ENCODE measurements at places on chromosomes 12 and 14.

- peak; percentile 52 for DNase-seq
Measured at GRCh38 chr14:68544081-68544892, 248.6 kb downstream of the ZFP36L1 start.

- no peak for DNase-seq
Measured at GRCh38 chr12:1226951-1227350, 235.9 kb downstream of the ERC1 start.

DNA sequence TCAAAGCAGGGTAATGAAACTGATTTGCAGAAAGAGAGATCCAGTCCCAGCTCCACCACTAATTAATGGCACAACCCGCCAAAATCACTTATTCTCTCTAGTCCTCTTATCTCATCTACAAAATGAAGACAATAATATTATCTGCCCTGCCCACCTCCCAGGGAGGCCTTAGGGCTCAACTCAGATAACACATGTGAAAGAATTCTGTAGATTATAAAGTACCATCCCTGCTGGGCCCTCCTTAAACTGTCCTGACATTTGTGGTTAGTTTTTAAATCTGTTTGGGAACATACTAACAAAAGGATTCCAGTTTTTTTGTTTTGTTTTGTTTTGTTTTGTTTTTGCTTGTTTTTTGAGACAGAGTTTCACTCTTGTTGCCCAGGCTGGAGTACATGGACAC, 7.3 kb downstream of the POMT2 start:
- no peak for DNase-seq

- no peak for DNase-seq
Measured at GRCh38 chr12:98354520-98355035, 160.8 kb upstream of the TMPO start.

GRCh38 chr12:131135311-131135785, 181.6 kb downstream of the ADGRD1 start:
- DNase-seq, result no peak

DNA sequence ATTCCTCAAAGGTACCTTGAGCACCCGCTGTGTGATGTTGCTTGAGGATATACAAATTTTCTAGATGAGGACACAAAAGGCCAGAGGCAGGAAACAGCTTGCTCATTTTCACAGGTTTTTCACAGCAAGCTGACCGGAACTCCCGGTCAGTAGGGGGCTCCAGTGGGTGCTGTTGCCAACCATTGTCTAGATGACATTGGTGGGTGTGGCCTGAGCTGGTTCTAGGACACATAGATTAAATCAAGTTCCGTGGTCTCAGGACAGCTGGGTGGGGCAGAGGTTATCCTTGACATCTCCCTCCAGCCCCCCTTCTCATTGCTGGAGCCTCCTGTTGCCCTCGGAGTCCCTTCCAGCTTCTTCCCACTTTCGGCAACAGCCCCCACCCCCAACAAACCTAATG, 153.6 kb upstream of the FKBP4 start:
- DNase-seq, result no peak

DNA sequence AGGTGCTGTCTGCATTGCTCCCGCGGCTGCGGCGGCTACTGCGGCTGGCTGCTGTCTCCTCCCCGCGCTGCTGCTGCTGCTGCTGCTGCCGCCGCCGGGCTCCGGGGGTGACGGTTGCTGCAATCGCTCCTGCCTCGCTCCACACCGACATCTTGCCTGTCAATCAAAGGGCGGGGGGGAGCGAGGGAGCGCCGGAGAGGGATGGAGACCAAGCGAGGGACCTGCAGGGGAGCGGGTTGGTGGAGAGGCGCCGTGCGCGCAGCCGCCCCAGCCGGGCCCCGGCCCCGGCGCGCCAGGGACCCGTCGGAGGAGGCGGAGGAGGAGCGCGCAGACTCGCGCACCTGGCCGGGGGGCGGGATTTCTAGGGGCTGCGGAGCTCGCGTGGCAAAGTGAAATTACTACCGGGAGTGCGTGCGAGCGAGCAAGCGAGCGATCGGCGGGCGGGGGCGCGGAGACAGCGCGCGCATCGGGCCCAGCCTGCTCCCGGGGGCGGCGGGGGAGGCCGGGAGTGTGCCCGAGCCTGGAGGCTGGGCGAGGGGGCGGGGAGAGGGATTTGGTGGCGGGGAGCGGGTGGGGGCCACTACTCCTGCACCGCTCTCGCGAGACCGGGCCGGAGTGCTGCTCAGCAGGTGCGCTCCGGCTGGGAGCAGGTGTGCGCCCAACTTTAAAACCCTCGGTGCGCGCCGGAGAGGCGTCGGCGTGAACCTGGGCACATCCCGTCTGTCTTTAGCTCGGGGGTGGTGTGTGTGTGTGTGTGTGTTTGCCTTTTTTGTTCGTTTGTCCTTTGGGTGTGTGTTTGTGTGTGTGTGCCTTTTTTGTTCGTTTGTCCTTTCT, at the start of gene KSR2:
TSS of gene KSR2 (minus strand) at position 165 of the 834 bp plus-strand sequence. CDS start 735 bp downstream, outside the sequence.
- DNase-seq, result no peak

DNA sequence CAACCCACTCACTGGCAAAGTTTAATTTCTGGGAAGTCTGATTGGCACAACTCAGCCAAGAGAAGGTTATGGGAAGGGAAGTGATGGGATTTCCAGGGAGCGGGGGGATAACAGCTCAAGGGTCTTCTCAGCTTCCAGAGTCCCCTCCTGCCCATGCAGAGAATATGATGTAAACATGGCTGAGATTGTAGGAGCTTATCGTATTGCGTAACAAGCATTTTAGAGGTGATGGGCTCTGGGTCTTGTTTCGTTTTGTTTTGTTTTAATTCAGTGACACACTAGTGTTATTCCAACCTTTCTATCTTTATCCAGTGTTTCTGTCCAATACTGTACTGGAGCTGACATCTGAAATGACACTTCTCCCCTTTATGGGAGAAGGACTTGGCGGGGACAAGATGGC, 762.1 kb upstream of the TMEM132C start:
- no peak for DNase-seq

GRCh38 chr12:24398605-24399004, 449.1 kb upstream of the SOX5 start:
- no peak for DNase-seq

DNA sequence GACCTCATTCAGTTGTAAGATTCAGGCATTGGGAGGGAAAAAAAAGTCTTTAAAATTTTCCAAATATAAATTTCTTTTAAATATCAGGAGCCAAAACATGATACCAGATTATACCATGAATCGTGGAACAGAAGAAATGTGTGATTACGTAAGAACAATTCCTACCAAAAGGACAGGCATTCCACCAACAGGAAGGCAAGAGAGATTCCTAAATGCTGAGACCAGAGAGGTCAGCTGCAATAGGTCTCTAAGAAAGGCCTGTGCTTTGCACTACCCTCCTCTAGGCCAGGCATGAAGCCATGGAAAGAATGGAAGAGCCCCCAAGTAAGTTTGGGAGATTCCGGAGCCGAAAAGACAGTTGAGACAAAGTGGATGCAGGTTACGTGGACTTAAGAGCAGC, 83.7 kb downstream of the PTGER2 start:
- no peak for DNase-seq

DNA sequence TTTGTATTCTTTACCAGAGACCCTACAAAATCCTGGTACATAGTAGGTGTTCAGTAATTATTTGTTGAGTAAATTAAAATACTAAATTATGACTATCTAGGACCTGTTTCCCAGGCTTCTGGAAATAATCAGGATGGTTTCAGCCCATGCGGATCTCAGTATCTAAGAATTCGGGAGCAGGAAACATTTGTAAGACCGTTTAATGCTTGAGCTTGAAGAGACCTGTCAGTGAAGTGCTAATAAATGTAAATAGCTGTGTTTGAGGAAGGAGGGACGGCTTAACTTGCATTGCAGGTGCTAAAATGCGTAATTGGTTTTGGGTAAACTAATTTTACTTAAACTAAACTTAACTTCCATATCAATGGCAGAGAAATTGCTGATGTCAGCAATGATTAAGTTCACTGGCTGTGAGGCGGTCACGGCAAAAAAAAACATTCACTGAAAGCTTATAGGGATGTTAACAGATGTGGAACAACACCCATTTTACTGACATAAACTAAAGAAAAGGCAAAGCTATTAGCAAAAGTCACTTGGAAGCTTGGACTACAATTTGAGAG, 28.6 kb upstream of the AEBP2 start:
- no peak for DNase-seq

DNA sequence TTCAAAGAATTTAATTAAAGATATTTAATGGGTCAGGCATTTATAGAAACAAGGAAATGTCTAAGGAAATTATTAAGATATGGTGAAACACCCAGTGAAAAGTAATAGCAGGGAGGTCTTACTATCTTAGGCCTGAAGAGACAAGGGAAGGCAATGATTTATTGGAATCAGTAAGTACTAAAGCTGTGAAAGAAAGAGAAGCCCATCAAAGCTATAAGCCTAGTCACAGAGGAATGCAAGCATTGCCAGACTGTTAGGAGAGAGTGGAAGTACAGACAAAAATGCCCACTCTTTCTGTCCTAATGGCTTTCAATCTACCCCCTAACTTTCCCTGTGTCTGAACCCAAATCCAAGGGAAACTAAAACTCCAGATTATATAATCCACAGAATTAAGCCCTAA, 69.2 kb upstream of the PIK3C2G start:
- no peak for DNase-seq

- DNase-seq, result no peak
Measured at GRCh38 chr14:65035049-65035448, 48.4 kb downstream of the FNTB start.

DNA sequence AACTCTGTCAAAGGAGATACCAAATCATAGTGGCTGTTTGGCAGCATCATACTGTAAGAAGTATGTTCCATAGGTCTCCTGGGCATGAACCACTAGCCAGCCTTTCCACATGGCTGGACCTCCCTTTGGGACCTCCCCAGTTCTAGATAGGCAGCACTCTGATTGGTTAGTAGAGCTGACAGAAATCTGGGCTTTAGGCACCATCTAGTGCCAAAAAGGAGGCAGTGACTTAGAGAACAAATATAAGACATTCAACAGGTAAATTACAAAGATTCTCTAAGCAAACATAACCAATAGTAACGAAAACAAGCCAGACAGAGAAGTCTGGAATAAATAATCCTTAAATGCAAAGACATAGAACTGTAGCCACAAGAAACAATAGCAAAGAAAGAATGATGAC, 148.0 kb upstream of the PDE3A start:
- no peak for DNase-seq

GRCh38 chr14:98010784-98011183, 1213.6 kb downstream of the VRK1 start:
- DNase-seq, result no peak

- DNase-seq, result no peak
Measured at GRCh38 chr12:130155416-130156073, 6.7 kb upstream of the FZD10 start.

DNA sequence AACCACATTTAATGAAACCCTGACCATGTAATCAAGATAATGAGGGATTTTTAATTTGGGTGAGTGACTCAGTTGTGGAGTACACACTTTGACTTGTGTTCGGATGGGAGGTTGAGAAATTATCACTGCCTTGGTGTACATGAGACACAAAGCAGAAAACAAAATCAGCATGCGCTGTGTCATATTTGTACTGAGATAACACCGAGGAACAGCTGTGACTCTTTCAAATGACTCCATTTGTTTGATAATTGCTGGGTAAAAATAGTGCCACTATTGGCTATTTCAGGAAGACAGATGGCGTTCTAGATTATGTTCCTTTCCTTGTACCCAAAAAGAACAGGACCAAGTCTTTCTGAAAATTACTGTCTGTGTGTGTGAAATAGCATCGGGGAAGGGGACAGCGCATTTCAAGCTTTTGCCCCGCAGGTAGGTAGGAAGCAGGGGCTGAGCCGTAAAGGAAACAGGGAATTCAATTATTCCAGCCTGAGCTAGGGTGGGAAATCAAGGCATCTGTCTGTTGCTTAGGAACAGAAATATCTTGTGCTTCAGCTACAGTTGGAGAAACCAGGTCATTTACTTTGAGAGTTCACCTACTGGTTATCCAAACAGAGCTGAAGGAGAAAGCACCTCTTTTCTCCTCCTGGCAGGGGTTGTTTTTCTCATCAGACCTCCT, 114.3 kb downstream of the SNAPC1 start:
- DNase-seq, result peak; percentile 17

GRCh38 chr14:74867673-74868072, 8.3 kb downstream of the PROX2 start:
- DNase-seq, result peak; percentile 84

GRCh38 chr14:53610947-53611346, 345.7 kb downstream of the BMP4 start:
- no peak for DNase-seq

- DNase-seq, result peak; percentile 83
Measured at GRCh38 chr12:4118017-4118510, 155.5 kb upstream of the CCND2 start.

DNA sequence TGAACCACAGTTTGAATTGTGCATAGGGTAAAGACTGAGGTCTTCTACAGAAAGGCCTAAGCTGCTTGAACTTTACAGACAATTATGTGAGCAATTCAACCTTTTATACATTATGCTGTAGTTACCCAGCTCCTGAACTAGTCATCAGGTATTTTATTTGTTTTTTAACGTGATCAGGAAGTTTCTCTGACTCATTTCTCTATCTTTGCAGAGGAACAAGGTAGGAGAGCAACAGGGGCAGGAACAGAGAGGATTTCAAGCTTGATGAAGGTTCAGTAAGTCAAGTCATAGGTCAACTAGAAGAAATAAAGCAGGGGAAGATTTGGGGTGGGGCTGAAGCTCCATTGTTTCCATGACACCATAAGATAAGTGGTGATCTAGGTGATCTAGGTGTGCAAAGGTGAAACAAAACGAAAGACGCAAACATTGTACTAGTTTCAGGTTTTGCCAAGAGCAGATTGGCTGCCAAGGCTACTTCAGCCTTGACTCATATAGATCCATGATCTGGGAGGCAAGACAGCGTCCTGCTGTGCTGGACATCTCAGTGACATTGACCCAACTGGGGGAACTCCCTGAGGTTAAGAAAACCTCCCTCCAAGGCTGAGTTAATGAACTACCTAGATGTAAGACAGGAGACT, 198.1 kb downstream of the DAD1 start:
- no peak for DNase-seq

GRCh38 chr12:69821456-69822159, 3.4 kb upstream of the MYRFL start:
- DNase-seq, result peak; percentile 83

DNA sequence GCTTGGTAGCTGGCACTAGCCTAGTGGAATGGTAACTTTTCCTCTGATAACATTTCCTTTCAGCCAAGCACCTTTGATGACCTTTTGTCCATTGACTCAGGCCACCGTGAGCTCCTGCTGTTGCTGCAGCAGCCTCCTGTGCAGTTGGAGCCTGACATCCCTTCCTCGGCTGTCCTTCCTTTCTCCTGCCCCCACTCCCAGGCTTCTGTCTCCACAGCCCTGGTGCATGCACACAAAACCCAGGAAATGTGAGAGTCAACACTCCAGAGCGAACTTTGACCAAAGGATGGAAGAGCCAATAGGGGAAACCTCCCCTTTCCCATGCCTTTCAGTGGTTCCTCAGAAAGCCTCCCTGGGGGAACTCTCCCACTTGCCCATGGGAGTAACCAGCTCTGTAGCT, 115.0 kb downstream of the TMEM260 start:
- no peak for DNase-seq

- DNase-seq, result no peak
Measured at GRCh38 chr12:79186506-79186905, 321.9 kb downstream of the SYT1 start.

DNA sequence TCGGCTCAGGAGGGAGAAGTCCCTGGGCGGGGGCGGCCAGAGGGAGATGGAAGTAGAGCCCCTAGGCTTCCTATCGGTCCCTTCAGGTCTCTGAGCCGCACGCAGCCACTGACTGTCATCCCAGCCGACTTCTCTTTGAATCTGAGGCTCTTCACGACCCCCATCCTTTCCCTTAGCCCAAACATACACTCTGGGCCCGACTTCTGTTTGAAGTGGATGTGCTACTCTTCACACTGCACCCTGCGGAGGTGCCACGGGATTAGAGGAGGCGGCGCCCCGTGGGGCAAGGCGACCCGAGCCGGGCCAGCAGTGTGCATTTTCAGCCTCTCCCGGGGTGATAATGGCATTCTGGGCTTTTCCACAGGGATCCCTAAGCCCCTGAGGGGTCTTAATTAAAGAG, 6.0 kb upstream of the DACT1 start:
- no peak for DNase-seq

All from pons (tissue), 1 donor.